ENCODE measurements at places on chromosomes 5 and 9.

- DNase-seq = no peak
These were observed 298.2 kb downstream of the MAN2A1 start for GRCh38 chr5:109987970-109988369.

GRCh38 chr5:177382423-177383029 lies 1.7 kb upstream of the SLC34A1 start:
- no peak for DNase-seq

- DNase-seq = no peak
These were observed 179.9 kb downstream of the GAS1 start for GRCh38 chr9:86767373-86767772.

- no peak for DNase-seq
These were observed 11.9 kb downstream of the FBP2 start for GRCh38 chr9:94581728-94582127.

GRCh38 chr9:109593612-109594011 lies 95.5 kb upstream of the PTPN3 start:
- no peak for DNase-seq

DNA sequence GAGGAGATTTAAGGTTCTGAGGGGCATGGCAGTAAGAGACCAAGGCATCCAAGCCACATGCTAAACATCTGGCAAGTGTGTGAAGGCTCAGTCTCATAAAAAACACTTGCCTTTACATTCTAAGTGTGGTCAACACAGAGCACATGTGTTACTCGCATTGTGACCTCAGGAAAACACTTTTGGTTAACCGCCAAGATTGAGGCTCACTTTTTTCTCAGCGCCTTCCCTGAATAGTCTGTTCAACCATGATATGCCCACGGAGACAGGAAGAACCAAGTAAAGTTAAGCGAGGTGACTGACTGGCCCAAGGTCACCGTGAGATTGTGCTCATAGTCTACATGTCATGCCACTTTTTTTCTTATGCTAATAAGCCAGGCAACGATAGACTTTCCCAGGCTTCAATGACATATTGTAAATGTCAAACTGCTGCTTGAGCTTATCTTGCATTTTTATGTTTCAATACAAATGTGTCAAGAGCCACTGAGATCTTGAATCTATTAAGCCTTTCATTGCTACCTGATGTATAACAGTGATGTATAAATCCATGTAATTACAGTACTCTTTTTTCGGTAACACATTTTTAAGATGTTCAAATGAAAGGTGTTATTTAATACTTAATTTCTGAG lies 21.1 kb upstream of the IL9 start:
- no peak for DNase-seq

GRCh38 chr9:23638837-23639426 lies 187.1 kb downstream of the ELAVL2 start:
- DNase-seq = no peak

DNA sequence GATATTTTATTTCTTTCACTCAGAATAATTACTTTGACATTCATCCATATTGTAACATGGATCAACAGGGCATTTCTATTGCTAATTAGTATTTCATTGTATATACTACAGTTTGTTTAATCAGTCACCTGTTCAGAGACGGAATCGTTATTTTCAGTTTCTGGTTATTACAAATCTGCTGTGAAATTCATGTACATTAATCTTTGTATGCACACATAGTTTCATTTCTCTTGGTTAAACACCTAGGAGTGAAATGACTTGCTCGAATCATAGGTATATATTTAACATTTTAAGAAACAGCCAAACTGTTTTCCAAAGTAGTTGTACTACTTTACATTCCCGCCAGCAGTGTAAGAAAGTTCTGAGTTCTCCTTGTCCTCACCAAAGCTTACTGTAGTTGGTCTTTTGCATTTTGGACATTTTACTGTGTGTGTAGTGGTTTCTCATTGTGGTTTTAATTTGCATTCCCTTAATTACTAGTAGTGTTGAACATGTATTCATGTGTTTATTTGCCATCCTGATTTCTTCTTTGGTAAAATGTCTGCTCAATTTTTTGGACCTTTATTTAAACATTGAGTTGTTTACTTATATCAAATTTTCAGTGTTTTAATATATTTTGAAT lies 198.2 kb downstream of the SAXO1 start:
- DNase-seq = no peak

DNA sequence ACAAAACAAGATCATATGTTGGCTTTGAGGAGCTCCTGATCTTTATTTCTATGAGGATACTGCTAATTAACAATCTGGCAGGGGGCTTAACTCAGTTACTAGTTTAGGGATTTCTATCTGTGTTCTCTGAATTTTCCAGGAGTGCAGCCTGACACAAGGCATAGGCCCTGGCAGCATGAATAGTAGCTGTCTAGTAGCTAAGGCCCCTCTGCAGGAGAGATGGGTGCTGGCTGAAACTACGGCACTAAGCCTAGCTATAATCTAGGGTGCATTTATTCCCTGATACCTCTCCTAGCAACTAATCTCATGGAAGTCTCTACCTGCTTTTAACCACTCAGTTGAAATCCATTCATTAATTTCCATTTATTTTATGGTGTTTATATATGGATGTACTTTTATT lies 268.2 kb downstream of the TMEM232 start:
- DNase-seq = no peak

GRCh38 chr5:133779828-133780475 lies 167.6 kb upstream of the FSTL4 start:
- DNase-seq = no peak

- DNase-seq = no peak
These were observed 41.1 kb upstream of the ERCC6L2 start for GRCh38 chr9:95834281-95834907.

- DNase-seq = no peak
These were observed 212.8 kb downstream of the SLIT3 start for GRCh38 chr5:169088028-169088725.
